ENCODE measurements at places on chromosomes 1 and 21. TPM values are rescaled to one million over a fixed set of nuclear protein-coding genes. Genes with fewer than 3 reads are reported as not detected.

DNA sequence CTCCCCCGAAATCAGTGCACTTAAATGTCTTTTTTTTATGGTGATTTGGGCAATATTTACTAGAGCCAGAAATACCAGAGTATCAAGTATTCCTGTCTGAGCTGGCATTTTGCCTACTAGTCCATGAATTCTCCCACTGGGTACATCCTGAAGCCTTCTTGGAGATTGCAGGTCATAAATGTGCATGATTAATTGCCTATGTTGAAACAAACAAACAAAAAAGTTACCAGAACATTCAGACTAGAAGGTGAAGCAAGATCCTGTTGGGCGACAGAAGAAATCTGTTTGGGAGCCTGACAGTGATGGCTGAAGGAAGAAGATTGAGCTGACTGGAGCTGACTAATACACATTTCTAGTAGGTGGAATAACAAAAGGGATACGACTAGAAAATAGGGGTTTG is 127.4 kb upstream of the NRIP1 start:
- H3K4me1 ChIP-seq, result no peaks in the 10 kb centered on the region
- H3K27me3 ChIP-seq, result no peaks in the 10 kb centered on the region
- no peak overlapping the region for H3K27ac ChIP-seq
- H3K4me3 ChIP-seq, result no peak overlapping the region
- H3K36me3 ChIP-seq, result no peaks in the 10 kb centered on the region

GRCh38 chr1:182329471-182329870 is 62.1 kb downstream of the GLUL start:
- H3K27ac ChIP-seq, result no peak overlapping the region
- H3K36me3 ChIP-seq, result no peaks in the 10 kb centered on the region
- peaks cover 6% of the 10 kb centered on the region for H3K4me1 ChIP-seq
- H3K4me3 ChIP-seq, result no peak overlapping the region

- H3K36me3 ChIP-seq, result no peaks in the 10 kb centered on the region
- no peak for DNase-seq
- H3K27ac ChIP-seq, result no peak overlapping the region
- H3K4me3 ChIP-seq, result no peak overlapping the region
Measured at GRCh38 chr21:16865632-16866031, 647.2 kb upstream of the CXADR start.

DNA sequence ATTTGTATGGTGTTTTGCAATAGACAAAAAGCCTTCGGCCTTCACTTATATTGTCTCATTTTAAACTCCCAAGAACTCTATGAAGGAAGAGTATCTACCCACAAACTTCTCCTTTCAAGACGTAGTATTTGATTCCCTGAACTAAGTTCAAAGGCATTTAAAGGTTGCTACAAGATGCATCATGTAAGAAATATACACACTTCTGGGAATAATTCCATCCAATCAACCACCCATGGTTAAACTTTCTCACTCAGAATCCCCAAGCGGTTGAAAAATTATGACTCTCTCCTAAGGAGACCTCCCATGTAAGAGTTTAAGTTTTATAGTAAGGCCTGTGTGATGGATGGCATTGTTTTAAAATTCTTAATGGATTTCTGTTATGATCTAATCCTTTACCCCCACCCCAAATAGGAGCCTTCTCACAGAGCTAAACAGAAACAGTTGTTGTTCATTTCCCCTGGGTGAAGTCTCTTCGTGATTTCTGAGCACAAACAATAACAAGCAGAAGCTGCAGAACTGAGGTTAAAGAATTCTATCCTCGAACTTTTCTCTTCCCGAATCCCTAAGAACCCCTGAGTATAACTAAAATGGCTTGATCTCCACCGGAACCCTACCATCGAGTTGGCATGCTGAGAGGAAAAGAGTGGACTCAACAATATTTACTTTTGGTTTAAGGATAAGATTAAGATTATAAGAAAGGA is 185.0 kb downstream of the TGFBR3 start:
- no peak overlapping the region for H3K27ac ChIP-seq
- H3K4me3 ChIP-seq, result no peak overlapping the region
- no peaks in the 10 kb centered on the region for H3K27me3 ChIP-seq
- H3K36me3 ChIP-seq, result no peaks in the 10 kb centered on the region
- no peak for DNase-seq

- no peaks in the 10 kb centered on the region for H3K36me3 ChIP-seq
- H3K4me1 ChIP-seq, result no peaks in the 10 kb centered on the region
- no peak for DNase-seq
- H3K27ac ChIP-seq, result no peak overlapping the region
- H3K4me3 ChIP-seq, result no peak overlapping the region
- H3K27me3 ChIP-seq, result peaks cover 11% of the 10 kb centered on the region
Measured at GRCh38 chr1:208228026-208228425, 16.2 kb downstream of the PLXNA2 start.

DNA sequence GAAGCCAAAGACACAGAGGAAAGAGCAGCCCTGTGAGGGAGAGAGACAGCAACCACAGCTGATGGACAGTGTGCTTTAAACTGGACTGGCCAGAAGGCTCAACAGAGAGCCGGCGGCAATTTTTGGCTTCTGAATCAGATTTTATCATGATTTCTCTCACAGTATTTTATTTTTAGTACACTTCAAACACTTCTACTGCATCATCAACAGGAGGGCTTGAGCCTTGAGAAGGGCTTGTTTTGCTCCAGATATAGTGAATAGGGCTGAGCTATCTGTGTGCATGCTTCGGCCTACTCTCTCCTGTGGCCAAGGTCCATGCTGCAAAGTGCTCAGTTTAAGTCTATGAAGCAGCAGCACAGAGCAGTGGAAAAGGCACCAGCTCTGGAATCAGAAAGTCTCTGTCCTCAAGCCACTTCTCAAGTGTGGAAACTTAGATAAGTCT is 33.3 kb downstream of the ADCY10 start:
- no peak for DNase-seq
- H3K27ac ChIP-seq, result no peak overlapping the region
- no peaks in the 10 kb centered on the region for H3K27me3 ChIP-seq
- peaks cover 6% of the 10 kb centered on the region for H3K36me3 ChIP-seq
- no peaks in the 10 kb centered on the region for H3K4me1 ChIP-seq
- H3K4me3 ChIP-seq, result no peak overlapping the region

DNA sequence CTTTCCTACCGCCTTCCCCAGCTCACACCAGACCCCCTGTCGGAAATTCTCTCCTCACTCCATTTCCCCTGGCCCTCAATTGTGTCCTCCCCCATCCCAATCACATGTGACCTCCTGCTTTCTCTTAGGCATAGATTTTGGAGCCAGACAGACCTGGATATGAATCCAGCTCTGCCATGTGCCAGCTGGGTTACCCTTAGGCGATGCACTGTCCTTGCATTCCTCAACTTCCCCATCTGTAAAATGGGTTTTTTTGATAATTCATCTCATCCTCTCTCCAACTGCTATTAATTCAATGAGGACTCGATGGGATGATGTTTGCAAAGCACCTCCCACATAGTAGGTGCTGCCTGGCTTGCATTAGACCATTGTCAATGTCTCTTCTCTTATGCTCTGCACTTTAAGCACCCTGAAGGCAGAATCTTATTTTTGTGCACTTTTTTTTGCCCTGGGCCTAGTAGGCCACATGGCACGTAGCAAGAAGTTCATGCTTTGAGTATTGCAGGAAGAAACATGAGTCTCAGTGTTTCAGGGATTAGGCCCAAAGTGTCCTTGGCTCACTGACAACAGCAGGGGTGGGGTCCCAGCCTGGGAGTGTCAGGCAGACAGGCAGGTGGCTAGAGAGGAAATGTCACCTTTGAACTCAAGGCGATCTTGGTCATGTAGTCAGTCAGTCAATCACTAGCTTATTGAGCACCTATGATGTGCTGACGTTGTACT is 47.6 kb downstream of the TAS1R2 start:
- H3K4me1 ChIP-seq, result peaks cover 2% of the 10 kb centered on the region
- H3K27me3 ChIP-seq, result peaks cover 51% of the 10 kb centered on the region
- H3K27ac ChIP-seq, result no peak overlapping the region
- no peaks in the 10 kb centered on the region for H3K36me3 ChIP-seq
- H3K4me3 ChIP-seq, result no peak overlapping the region

- no peak overlapping the region for H3K27ac ChIP-seq
- H3K4me3 ChIP-seq, result no peak overlapping the region
- H3K4me1 ChIP-seq, result no peaks in the 10 kb centered on the region
- H3K27me3 ChIP-seq, result no peaks in the 10 kb centered on the region
Measured at GRCh38 chr1:221683681-221684080, 58.2 kb downstream of the DUSP10 start.

GRCh38 chr1:170734412-170735175 is 70.7 kb downstream of the PRRX1 start:
- no peaks in the 10 kb centered on the region for H3K36me3 ChIP-seq
- peaks cover 26% of the 10 kb centered on the region for H3K27me3 ChIP-seq
- H3K4me3 ChIP-seq, result no peak overlapping the region
- no peaks in the 10 kb centered on the region for H3K4me1 ChIP-seq
- no peak overlapping the region for H3K27ac ChIP-seq

DNA sequence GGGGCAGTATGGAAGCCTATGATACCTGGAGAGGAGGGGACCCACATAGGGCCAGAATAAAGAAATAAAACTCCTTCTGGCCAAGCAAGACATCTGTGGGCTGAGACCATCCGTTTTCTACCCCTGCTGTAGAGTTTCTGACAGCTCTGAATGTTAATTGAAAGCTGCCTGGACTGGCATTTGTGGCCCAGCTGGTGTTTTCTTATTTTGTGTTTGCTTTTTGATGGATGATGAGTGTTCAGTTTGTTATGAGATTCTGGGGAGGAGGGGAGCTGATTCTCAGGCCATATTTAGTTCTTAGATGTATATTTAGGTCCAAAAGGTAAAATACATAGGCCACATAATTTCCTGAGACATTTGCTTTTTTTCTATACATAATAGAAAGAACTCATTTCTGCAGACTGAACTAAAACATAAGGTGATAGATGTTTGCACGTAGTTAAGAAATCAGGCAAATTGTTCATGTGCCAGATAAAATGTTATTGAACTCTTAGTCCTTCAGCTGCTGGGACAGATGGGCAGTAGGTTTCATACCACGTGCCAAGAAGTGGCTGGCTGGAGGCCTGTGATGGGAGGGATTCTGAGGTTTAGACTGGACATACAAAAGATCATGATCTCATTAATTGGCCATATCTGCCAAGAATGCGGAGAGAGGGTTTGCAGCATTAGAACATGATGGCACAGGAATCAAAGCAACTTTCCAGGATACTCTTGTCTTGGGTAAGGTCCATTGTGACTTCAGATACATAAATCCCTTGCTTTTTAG is 54.1 kb downstream of the DSCAM start:
- H3K4me1 ChIP-seq, result no peaks in the 10 kb centered on the region
- no peaks in the 10 kb centered on the region for H3K36me3 ChIP-seq
- H3K4me3 ChIP-seq, result no peak overlapping the region
- no peak for DNase-seq
- H3K27me3 ChIP-seq, result no peaks in the 10 kb centered on the region

- H3K36me3 ChIP-seq, result no peaks in the 10 kb centered on the region
- H3K27ac ChIP-seq, result peak overlapping the region; percentile 70
- peak overlapping the region; percentile 85 for H3K4me3 ChIP-seq
- H3K27me3 ChIP-seq, result no peaks in the 10 kb centered on the region
Measured at GRCh38 chr1:25907601-25908000, 1.4 kb upstream of the STMN1 start.

DNA sequence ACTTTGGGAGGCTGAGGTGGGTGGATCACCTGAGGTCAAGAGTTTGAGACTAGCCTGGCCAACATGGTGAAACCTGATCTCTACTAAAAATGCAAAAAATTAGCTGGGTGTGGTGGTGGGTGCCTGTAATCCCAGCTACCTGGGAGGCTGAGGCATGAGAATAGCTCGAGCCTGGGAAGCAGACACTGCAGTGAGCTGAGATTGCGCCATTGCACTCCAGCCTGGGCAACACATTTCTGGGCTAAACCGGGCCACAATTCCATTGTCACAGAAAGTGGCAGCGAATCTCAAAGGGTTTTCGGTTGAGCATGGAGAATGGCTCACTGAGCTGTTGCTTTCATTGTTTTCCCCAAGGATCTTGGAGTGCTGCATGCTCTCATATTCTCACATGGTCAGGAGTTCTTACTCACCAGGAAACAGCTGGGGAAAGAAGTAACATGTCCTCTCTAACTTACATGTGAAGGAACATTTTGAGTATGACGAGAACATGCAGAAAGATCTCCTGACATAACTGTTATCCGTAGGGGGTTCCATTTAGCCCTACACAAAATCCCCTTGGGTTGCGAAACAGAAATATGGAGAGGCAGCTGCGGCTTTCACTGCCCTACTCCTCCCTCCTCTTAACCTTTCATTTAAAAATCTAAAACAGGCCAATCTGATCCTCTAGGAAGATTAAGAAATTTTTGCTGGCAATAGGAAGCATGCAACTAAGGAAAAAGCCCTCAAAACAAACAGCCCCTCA is 341.1 kb downstream of the PCP4 start:
- peaks cover 10% of the 10 kb centered on the region for H3K27me3 ChIP-seq
- H3K36me3 ChIP-seq, result no peaks in the 10 kb centered on the region
- no peak for DNase-seq
- no peak overlapping the region for H3K27ac ChIP-seq
- H3K4me1 ChIP-seq, result no peaks in the 10 kb centered on the region

- peaks cover 55% of the 10 kb centered on the region for H3K36me3 ChIP-seq
- DNase-seq, result no peak
- no peaks in the 10 kb centered on the region for H3K27me3 ChIP-seq
- no peak overlapping the region for H3K4me3 ChIP-seq
- peaks cover 20% of the 10 kb centered on the region for H3K4me1 ChIP-seq
Measured at GRCh38 chr1:77605246-77606026, 77.0 kb downstream of the ZZZ3 start.

- H3K4me3 ChIP-seq, result no peak overlapping the region
- no peaks in the 10 kb centered on the region for H3K36me3 ChIP-seq
- no peaks in the 10 kb centered on the region for H3K27me3 ChIP-seq
- no peak for DNase-seq
- no peak overlapping the region for H3K27ac ChIP-seq
Measured at GRCh38 chr1:203781962-203782361, 13.5 kb upstream of the ZBED6 start.

DNA sequence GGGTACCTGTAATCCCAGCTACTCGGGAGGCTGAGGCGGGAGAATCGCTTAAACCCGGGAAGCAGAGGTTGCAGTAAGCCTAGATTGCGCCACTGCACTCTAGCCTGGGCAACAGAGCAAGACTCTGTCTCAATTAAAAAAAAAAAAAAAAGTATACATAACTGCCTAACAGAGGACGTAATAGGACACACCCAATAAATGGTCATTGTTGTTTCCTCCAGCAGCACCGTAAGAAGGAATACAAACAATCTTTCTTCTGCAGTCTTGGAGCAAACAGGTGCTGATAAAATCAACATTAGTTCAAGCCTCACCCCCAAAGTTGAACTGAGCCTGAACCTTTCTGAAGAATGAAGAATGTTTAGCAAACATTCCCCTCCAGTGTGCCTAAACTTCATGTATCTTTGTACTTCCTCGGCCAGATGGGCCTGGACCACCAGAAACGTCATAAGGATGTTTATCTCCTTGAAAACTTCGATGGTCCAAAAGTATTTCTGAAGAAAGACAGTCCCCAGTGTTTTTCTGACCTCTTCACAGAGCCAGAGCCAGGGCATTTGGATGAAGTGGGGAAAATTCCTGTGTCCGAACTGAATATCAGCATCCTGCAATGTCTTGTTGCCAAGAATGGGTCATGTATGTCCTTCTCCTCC is 136.8 kb upstream of the F3 start:
- H3K27me3 ChIP-seq, result peaks cover 11% of the 10 kb centered on the region
- no peak overlapping the region for H3K4me3 ChIP-seq
- peaks cover 2% of the 10 kb centered on the region for H3K4me1 ChIP-seq
- H3K27ac ChIP-seq, result no peak overlapping the region

Gene SPATA45
- not detected for polyA plus RNA-seq

Gene APH1A
- polyA plus RNA-seq, result 67.1 TPM

Gene C8A
- polyA plus RNA-seq, result not detected

Gene FUCA1
- polyA plus RNA-seq, result 13.8 TPM

Gene GSTM5
- polyA plus RNA-seq, result not detected

Gene HSPA6
- not detected for polyA plus RNA-seq

Gene CLCA4
- not detected for polyA plus RNA-seq

Gene NBPF6
- polyA plus RNA-seq, result not detected

Gene SLC16A4
- polyA plus RNA-seq, result 0.15 TPM

Gene C1orf56
- polyA plus RNA-seq, result 4.5 TPM

Gene SGIP1
- not detected for polyA plus RNA-seq

Gene FMOD
- not detected for polyA plus RNA-seq

Gene ERO1B
- 3.2 TPM for polyA plus RNA-seq

Gene MAP3K21
- 0.27 TPM for polyA plus RNA-seq

Gene TNFRSF14
- 45.8 TPM for polyA plus RNA-seq

Gene TIE1
- not detected for polyA plus RNA-seq
